ENCODE measurements at places on chromosomes 7 and 10.

GRCh38 chr10:133465191-133465949 is 11.6 kb downstream of the SCART1 start:
- DNase-seq: no peak

- DNase-seq: no peak
Measured at GRCh38 chr10:125415006-125415633, 254.8 kb upstream of the CTBP2 start.

GRCh38 chr7:128859232-128860157 is 3.2 kb upstream of the ATP6V1F start:
- no peak for DNase-seq

DNA sequence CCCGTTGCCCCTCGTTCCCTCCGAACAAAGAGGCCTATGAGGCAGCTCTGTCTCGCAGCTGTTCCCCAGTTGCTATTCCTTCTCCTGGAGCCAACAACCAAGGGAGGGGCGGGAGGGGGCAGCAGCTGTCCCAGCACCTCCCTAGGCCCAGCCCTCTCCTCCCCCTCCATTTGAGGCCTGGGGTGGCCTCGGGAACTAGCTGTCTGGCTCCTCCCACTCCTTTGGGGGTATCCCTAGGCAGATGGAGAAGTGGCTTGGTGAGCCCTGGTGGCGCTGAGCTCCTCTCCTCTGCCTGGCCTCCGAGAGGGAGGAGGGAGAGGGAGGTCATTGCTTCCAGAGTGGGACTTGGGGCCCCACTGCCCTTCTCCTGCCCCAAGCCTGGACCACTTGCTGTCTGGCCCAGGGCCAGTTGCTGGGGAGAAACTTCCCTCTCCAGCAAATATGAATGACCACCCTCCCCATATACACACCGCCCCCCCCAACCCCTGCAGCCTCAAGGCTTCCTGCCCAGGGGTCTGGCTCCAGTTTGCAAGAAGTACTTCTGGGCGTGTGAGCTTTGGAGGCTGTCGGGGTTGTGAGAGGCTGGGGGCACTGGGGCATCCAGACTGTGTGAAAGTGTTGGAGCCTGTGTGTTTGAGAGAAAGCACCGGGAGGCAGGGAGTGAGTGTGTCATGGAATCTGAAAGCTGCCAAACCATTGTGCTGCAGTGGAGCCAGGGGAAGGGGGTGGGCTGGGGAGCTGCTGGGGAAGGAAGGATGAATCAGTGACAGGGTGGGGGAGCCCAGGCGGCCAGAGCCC is 3.1 kb downstream of the FLNC start:
- no peak for DNase-seq

- DNase-seq: no peak
Measured at GRCh38 chr10:125265579-125265955, 105.2 kb upstream of the CTBP2 start.

DNA sequence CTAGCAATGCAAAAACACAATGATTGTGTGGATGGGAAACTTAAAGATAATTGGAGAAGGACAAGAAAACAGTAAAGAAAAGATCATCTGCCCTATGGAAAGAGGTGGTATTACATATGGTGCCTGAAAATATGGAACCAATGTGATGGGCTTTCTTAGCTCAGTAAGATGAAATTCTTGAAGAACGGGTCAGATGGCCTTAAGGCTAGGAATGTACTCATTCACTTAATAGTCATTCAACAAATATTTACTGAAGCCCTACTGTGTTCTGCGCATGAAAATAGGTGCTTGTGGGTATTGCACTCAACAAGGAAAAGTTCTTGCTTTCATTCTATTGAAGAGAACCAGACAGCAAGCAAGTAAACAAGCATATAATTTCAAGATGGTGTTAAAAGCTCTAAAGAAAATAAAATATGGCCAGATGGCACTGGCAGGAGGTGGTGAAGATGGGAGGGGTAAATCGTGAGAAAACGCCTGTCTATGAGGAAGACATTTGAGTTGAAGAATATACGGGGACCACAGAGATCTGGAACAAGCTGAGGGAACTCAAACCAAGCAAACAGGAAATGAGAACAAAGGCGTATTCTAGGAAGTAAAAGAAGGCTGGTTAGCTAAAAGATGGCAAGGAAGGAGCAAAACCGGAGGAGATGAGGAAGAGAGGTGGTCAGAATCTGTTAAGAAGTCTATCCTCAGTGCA is 179.7 kb downstream of the ANK3 start:
- no peak for DNase-seq

DNA sequence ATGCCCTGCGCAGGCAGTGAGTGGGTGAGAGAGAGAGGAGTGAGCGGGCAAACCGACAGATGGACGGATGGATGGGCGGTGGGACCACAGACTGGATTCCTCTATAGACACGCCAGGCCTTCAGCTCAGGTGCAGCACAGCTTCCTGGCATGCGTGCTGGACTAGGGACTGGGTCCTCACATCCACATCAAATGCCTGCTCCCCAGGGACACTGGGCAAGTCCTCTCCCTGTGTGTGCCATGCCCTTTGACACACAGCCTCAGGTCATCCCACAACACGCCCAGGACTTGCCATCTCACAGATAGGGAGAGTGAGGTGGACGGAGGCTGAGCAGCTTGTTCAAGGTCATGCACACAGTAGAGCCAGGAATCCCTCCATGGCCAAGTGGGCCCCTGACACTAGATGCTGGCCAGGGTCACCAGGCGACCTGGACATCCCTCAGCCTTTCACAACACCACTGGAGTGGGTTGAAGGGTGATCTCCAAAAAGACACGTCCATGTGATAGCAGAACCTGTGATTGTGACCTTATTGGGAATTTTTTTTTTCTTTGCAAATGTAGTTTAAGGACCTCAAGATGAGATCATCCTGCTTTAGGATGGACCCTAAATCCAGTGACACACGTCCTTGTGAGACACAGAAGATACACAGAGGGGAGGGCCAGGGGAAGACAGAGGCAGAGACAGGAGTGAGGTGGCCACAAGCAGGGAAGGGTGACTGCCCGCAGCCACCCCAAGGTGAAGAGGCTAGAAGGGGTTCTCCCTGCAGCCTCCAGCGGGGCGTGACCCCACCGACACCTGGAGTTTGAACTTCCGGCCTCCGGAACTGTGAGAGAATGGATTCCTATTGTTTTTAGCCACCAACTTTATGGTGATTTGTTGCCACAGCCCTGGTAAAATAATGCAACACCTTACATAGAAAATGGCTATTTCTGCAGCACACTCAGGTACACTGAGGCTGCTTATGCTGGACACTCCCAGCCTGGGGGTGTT is 155.0 kb upstream of the CHST15 start:
- no peak for DNase-seq

GRCh38 chr7:147070886-147071285 is 954.3 kb downstream of the CNTNAP2 start:
- no peak for DNase-seq

- DNase-seq: no peak
Measured at GRCh38 chr10:6590100-6590499, 10.0 kb upstream of the PRKCQ start.

- DNase-seq: no peak
Measured at GRCh38 chr10:384538-385305, 249.5 kb downstream of the ZMYND11 start.

DNA sequence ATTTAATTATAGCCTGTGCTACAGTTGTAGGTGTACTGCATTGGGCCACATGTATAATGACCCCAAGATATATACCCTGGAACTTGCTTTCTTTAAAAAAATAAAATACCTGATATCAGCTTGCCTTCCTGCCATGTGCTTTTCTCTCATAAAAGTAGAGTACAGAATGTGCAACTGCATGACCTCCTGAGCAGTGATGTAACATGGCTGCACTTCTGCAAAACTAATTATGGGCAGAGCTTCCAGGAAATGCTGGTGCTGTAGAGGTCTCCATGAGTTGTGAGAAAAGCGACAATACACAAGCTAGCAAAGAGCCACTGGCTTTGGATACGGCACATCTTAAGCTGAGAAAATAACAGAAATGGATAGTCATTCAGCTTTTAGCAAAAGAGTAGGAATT is 6.5 kb upstream of the ERLIN1 start:
- no peak for DNase-seq

DNA sequence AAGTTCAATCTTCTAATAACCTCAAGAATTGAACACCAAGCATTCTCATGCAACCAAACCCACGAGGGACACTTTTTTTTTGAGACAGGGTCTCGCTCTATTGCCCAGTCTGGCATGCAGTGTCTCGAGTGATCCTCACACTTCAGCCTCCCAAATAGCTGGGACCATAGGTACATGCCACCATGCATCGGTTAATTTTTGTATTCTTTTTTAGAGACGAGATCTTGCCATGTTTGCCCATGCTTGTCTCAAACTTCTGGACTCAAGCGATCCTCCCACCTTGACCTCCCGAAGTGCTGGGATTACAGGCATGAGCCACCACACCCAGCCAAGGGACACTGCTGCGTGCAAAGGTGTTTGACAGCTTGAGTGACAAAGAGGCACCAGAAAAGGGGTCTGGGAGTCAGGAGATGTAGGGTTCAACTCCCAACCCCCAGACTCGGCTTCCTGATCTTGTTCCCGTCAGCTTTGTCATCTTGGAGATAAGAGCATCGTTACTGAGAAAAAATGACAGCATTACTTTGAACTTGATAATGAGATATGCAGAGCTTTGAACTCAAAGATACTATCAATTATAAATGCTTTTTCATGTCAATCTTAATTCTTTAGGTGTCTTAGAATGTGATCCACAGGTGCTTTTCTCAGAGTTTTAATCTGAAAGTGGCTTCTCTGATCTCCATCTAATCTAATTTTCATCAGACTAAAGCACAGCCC is 1.6 kb upstream of the CYTH3 start:
- no peak for DNase-seq

- no peak for DNase-seq
Measured at GRCh38 chr7:99094401-99094800, 49.5 kb downstream of the SMURF1 start.

DNA sequence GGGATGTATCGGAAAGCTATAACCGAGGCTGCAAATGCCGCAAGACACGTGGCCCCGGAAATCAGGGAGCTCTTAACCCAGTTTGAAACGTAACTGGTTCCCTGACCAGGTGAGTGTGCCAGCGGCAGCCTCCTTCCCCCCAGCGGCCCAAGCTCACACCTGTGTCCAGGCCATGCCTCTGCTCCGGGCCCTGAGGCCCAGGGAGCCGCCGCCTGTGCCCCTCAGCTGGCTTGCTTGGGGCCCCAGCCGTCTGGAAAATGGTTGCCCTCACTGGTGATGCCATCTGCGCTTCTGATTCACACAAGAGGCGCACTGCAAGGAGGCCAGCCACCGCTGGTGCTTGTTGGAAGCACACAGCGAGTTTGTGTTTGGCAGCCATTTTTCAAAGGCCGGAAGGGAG is 9.2 kb downstream of the PWWP2B start:
- DNase-seq: no peak

DNA sequence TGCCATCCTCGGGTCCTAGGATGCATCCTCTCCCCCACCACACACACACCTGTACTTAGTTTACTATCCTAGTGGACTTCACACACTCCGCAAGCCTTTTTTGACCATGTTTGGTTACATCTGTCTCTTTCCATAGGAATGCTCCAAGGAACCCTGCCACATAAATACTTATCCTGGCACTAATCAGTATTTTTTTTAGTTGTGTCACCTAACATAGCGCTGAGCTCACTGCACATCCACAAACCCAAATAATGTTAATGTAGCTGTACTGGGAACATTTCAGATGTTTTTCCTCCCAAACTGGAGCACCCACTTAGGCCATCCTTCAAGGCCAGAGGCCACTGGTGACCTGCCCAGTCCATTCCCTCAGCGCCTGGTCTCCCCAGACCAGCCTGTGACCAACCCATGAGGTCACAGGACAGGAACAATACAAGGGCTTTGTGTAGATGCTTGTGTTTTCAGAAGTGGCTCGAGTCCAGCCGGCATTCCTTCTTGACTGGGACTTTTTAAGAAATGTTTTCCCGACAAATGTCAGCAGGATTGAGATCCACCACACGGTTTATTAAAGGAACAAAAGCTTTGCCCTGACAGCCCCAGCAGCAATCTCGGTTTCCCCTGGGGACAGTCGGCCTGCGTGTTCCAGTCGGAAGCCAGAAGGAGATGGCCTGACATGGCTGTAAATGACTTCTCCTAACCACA is 181.4 kb downstream of the JCAD start:
- DNase-seq: no peak

GRCh38 chr10:44039599-44039998 is 345.3 kb downstream of the CXCL12 start:
- no peak for DNase-seq

DNA sequence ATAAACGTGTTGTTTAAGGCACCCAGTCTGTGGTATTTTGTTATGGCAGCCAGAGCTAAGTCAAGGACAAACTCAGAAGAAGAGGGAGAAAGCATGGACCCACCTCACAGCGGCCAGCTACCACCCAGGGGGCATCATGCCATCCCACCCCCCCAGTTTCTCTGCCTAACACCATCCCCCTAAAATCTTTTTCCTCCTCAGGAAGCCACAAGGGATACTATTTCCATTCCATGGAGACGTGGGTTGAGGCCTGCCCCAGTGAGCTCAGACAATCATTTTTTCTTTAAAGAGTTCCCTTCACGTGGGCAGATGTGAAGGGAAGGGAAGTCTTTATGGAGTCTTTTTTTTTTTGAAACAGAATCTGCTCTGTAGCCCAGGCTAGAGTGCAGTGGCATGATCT is 131.8 kb downstream of the FGFR2 start:
- DNase-seq: no peak

DNA sequence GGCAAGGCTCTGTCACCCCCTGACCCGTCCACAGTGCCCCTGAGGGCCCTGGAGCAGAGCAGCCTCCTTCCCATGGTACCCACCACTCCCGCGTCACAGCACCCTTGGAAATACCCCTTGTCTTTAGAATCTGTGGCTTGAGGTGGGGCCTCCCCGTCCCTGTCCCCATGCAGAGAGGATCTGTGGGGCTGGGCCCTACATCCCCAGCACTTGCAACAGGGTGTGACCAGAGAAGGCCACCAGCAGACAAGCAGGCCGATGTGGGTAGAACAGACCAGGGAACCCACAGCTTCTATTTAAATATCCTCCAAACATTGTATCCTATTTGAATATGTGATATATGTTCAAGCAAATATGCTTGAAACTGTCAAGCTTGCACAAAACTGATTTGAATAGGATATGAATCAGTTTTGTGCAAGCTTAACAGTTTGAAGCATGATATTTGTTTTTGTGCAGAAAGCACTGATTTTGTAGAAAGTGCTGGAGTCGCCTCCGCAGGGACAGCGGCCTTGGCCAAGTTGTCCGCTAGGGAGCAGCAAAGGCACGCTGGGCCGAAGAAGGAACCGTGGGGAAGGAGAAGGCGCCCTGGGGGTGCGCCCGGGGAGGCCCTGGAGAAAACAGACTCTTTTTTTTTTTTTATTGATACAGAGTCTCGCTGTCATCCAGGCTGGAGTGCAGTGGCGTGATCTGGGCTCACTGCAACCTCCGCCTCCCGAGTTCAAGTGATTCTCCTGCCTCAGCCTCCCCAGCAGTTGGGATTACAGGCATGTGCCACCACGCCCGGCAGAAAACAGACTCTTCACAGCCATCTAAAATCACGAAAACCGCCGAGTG is 2.2 kb downstream of the CFAP46 start:
- DNase-seq: no peak

Measured in effector memory CD4-positive, alpha-beta T cell (primary cell).